H4 (cell line): ENCODE measurements at places on chromosomes 2 and 18.

GRCh38 chr2:72914206-72914559 lies 3.1 kb upstream of the EMX1 start:
- DNase-seq: no peak

- no peak for DNase-seq
Measured at GRCh38 chr2:189534854-189535832, 45.4 kb downstream of the SLC40A1 start.

DNA sequence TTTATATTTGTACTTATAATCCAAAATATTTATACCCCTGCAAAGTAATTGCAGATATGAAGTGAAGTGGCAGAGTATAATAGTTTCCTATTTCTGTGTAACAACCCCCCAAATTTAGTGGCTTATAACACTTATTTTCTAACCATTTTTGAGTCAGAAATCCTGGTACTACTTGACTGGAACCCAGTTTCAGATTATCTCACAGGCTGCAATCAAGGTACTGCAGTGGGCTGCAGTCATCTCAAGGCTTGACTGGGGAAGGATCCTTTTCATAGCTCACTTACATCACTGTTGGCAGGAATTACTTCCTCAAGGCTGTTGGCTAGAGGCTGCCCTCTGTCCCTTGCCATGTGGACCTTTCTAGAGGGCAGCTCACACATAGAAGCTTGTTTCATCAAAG lies 558.2 kb upstream of the PKDCC start:
- no peak for DNase-seq

DNA sequence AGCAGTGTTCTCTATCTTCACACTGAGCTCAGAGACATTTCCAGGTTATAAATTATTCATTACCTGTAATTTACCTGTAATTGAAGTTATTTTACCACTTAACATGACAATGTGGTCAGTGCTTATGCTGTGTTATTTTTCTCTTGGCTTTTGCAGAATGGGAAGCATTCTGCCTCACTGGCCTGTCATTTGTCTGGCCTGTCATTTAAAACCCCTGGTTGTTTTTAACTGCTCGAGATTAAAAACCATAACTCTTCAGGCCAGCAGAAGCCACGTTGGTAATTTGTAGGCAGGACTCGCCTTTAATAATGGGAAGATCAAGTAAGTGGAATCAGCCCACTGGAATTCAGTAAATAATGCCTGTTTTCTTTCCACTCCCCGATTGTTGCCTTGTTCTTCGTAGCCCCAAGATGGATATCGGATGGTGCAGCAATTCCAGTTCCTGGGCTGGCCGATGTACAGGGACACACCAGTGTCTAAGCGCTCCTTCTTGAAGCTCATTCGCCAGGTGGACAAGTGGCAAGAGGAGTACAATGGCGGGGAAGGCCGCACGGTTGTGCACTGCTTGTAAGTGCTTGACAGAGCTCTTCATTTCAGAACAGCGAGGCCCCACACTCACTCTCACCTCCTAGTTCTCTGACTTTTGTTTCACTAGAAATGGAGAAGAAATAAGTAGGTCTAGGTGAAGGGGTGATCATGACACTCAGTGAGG lies 222.4 kb upstream of the RAB12 start:
- DNase-seq: no peak

- DNase-seq: no peak
Measured at GRCh38 chr2:45406621-45407020, 204.4 kb downstream of the SRBD1 start.

GRCh38 chr2:145277922-145278321 lies 758.0 kb upstream of the ZEB2 start:
- DNase-seq: no peak

DNA sequence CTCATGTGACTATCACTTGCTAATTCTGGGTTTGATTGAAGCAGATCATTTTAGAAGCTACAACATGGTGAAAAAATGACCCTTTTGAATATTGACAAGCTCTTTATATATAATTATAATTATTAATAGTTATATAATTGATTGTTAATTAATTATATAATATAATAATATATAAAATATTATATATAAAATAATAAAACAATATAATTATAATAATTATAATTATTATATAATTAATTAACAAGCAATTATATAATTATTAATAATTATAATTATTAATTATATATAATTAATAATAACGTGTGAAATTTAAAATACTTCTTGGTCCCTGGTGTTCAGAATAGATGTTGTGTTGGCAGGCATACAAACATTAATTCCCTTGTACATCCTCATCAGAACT lies 404.1 kb upstream of the CDH19 start:
- no peak for DNase-seq

DNA sequence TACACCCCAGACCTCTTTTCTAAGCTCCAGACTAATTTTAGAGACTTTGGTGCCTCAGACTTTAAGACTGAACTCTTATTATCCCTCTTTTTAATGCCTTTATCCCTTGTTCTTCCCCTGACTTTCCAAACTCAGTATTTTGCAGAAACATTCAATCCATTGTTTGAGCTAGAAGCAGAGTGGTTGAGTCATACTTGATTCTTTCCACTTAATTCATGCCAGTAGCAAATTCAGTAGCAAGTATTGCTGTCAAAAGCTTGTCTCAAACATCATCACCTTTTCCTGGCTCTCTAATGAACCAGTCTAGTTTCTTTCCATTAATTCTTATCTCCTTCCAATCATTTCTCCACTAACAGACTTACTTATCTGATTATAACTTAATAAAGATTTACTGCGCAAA lies 699.7 kb upstream of the ZNF804A start:
- no peak for DNase-seq
